ENCODE measurements at places on chromosomes 2 and 18.

DNA sequence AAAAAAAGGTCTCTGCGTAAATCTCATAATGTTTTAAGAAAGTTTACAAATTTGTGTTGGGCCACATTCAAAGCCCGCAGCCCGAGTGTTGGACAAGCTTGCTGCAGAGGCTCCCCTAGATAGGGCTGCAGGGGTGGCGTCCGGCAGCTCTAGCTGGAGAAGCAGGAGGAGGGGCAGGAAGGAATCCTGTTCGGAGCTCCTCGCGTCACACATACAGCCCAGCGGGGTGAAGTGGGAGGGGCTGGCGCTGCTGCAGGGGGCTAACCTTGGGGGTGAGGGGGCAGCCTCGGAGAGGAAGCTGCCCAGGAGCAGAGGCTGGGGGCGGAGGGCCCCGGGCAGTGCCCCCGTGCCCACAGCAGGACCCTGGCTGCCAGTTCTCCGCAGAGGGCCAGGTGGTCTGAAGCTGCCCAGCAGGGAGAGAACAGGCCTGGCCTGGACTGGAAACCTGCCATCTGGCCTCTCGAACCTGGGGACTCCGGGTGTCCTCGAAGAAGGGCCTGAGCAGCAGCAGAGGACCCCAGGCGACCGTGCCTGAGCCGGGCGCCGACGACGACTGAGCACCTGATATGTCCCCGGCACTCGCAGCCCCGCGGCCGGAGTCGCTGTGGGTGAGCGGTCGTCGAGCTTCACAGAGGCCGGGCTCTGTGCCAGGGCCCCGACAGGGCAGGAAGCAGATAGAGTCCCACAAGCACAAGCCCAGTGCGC is 2.6 kb upstream of the GPR35 start:
- H3K27me3 ChIP-seq, result no peaks in the 10 kb centered on the region
- peaks cover 59% of the 10 kb centered on the region for H3K4me1 ChIP-seq
- peak overlapping the region; percentile 69 for H3K27ac ChIP-seq
- peak; percentile 58 for DNase-seq
- H3K4me3 ChIP-seq, result peak overlapping the region; percentile 33
- no peaks in the 10 kb centered on the region for H3K36me3 ChIP-seq

- H3K27ac ChIP-seq, result no peak overlapping the region
- H3K27me3 ChIP-seq, result no peaks in the 10 kb centered on the region
- H3K4me3 ChIP-seq, result no peak overlapping the region
- no peak for DNase-seq
- H3K4me1 ChIP-seq, result no peaks in the 10 kb centered on the region
These were observed 105.1 kb downstream of the DYSF start for GRCh38 chr2:71558300-71559051.

GRCh38 chr2:144971786-144972335 is 451.9 kb upstream of the ZEB2 start:
- H3K27ac ChIP-seq, result no peak overlapping the region
- H3K4me1 ChIP-seq, result no peaks in the 10 kb centered on the region
- no peak for DNase-seq
- H3K36me3 ChIP-seq, result no peaks in the 10 kb centered on the region
- H3K27me3 ChIP-seq, result no peaks in the 10 kb centered on the region

DNA sequence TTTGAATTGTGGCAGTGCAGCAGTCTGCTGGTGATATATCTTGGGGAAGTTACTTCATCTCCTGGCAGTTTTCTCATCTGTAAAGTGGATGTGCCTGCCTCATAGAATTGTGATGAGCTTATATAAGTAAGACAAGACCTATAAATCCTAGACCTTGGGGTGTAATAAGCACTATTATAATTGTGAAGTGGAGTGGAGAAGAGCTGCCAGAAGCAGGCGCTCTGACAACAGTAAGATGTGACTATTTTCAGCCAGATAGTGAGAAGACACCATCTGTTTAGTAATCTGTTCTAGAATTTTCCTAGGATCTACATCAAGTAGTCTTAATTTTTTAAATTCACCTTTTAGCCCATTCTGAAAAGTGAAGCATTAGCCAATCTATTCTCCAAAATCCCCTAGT is 85.6 kb upstream of the TSPYL6 start:
- H3K4me1 ChIP-seq, result no peaks in the 10 kb centered on the region
- H3K27ac ChIP-seq, result no peak overlapping the region
- no peak for DNase-seq
- no peaks in the 10 kb centered on the region for H3K27me3 ChIP-seq
- H3K36me3 ChIP-seq, result no peaks in the 10 kb centered on the region

DNA sequence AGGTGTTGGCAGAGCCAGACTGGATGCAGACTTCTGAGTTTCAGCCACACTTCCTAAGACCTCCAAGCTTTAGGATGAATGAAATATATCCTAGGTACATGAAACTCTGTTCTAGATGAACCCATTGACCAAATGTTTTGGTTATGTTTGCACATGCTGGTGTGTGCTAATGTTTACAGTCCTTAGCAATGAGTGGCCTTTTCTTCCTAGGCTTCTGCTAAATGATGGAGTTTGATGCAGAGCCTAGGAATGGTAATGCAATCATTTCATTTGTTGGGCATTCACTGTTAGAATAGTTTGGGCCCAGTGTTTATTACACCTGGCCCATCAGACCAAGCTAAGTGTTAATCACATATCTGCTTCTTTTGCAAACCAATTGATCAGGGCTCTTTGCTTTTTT is 464.7 kb downstream of the MEIS1 start:
- no peak overlapping the region for H3K4me3 ChIP-seq
- H3K36me3 ChIP-seq, result no peaks in the 10 kb centered on the region
- no peak for DNase-seq
- H3K27me3 ChIP-seq, result no peaks in the 10 kb centered on the region
- no peaks in the 10 kb centered on the region for H3K4me1 ChIP-seq

- DNase-seq, result no peak
- H3K27me3 ChIP-seq, result no peaks in the 10 kb centered on the region
- H3K27ac ChIP-seq, result no peak overlapping the region
- peaks cover 15% of the 10 kb centered on the region for H3K36me3 ChIP-seq
- no peak overlapping the region for H3K4me3 ChIP-seq
- H3K4me1 ChIP-seq, result no peaks in the 10 kb centered on the region
These were observed 23.7 kb downstream of the ASB1 start for GRCh38 chr2:238450440-238450861.

DNA sequence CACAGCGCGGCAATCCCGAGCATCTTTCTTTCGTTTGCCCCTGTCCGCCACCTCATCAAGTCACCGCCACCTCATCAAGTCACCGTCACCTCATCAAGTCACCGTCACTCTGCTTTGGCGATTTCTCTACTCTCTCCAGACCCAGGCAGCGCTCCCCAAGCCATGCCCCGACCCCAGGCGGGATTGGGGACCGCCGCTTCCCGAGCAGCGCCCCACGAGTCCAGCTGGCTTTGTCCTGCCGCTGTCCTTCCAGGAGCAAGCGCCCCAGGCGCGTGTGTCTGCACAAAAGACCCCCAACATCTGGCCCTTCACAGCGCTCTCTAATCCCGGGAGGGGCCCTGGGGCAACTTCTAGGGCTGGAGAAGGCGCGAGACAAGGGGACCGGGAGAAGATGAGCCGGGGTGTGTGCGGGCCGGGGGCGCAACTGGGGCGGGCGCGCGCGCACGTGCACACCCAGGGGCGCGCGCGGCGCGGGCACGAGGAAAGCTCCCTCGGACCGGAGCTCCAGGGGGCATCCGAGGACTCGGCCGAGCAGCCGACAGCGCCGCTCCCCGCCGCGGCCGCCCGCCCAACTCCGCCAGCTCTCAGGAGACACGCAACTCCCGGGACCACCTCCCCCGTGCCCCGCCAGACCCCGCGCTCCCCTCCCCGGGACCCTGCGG is 633 bp upstream of the RNF152 start:
- no peaks in the 10 kb centered on the region for H3K36me3 ChIP-seq
- peaks cover 5% of the 10 kb centered on the region for H3K4me1 ChIP-seq

GRCh38 chr2:216497382-216498069 is 1.1 kb upstream of the RPL37A start:
- no peak for DNase-seq
- H3K36me3 ChIP-seq, result peaks cover 22% of the 10 kb centered on the region
- no peaks in the 10 kb centered on the region for H3K27me3 ChIP-seq
- H3K4me1 ChIP-seq, result peaks cover 24% of the 10 kb centered on the region

- no peaks in the 10 kb centered on the region for H3K27me3 ChIP-seq
- no peak for DNase-seq
- H3K4me1 ChIP-seq, result no peaks in the 10 kb centered on the region
- H3K27ac ChIP-seq, result no peak overlapping the region
These were observed 57.0 kb upstream of the SCN1A start for GRCh38 chr2:166184789-166185188.

- DNase-seq, result no peak
- no peaks in the 10 kb centered on the region for H3K27me3 ChIP-seq
- H3K36me3 ChIP-seq, result no peaks in the 10 kb centered on the region
- no peaks in the 10 kb centered on the region for H3K4me1 ChIP-seq
- no peak overlapping the region for H3K4me3 ChIP-seq
These were observed 390.1 kb upstream of the ST6GAL2 start for GRCh38 chr2:107276034-107276433.

DNA sequence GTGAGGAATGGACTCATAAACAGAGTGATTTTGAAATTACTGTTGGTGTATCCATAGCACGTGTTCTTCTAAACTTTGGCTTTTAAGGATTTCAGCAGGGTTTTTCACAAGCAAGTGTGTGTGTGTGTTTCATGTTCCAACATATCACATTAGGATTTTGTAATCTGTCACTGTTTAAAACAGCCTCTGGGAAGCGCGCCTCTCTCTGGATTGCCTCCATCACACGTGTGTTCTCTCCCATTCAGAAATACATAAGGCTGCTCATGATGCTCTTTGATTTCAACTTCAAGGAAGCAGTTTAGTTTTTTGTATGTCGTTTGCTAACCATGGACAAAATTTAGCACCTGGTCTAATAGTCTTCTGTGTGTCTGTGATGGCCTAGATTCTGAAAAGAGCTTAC is 370.4 kb downstream of the MTX2 start:
- no peak overlapping the region for H3K27ac ChIP-seq
- no peaks in the 10 kb centered on the region for H3K4me1 ChIP-seq
- DNase-seq, result no peak
- no peaks in the 10 kb centered on the region for H3K36me3 ChIP-seq
- no peak overlapping the region for H3K4me3 ChIP-seq

GRCh38 chr2:219496247-219496824 is 2.4 kb upstream of the GMPPA start:
- peaks cover 19% of the 10 kb centered on the region for H3K4me1 ChIP-seq
- no peaks in the 10 kb centered on the region for H3K36me3 ChIP-seq

All from naive thymus-derived CD4-positive, alpha-beta T cell (primary cell).